ENCODE measurements at places on chromosomes 4 and X.

GRCh38 chrX:103250977-103251376 is 4.0 kb downstream of the TCEAL8 start:
- DNase-seq, result no peak

GRCh38 chr4:7787681-7788141 is 151.9 kb downstream of the AFAP1 start:
- DNase-seq, result no peak

DNA sequence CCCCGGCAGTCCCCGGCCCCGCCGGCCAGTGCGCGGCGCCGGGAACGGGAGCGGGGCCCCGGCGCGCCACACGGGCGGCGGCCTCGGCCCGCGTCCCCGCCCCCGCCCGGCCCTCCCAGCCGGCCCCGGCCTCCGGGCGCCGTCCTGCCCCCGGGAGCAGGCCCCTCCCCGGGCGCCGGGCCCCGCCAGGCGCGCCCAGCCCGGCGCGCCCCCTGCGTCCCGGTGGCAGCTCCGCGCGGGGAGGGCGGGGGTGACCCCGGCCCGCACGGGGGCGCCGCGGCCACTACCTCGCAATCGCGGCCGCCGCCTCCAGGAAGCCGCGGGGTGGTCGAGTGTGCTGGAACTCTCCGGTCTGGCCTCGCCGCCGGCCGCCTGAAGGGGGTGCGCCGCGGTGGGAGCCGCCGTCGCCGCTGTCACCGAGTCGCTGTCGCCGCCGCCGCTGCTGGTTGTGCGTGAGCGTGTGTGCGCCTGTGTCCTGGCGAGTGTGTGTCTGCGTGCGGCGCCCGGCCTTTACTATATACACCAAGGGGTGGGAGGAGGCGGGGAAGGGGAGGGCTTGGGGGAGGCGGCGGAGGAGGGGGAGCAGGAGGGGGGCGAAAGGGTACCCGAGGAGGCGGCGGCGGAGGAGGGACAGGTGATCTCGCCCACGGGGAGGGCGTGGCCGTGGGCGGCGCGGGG is at the start of gene RAI2:
TSS of gene RAI2 (minus strand) at position 488 of the 678 bp plus-strand sequence. CDS start 59,288 bp downstream, outside the sequence.
- DNase-seq, result no peak

GRCh38 chrX:132442691-132443090 is 46.1 kb downstream of the MBNL3 start:
- DNase-seq, result no peak

GRCh38 chr4:6378493-6379445 is 93.6 kb downstream of the PPP2R2C start:
- DNase-seq, result no peak

DNA sequence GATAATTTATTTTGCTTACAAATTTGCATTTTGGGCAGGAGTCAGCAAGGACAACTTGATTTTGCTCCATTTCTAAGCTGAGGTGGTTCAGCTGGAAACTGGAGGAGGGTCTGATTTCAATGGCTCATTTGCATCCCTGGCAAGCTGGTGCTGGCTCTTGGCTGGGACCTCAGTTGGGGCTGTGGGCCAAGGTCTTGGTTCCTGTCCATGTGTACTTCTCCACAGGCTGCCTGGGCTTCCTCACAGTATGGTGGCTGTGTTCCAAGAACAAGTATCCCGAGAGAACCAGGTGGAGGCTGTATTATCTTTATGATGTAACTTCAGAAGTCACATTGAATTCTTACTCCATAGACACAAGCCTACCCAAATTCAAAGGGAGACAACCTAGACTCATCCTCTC is 77.0 kb upstream of the STX18 start:
- DNase-seq, result no peak

DNA sequence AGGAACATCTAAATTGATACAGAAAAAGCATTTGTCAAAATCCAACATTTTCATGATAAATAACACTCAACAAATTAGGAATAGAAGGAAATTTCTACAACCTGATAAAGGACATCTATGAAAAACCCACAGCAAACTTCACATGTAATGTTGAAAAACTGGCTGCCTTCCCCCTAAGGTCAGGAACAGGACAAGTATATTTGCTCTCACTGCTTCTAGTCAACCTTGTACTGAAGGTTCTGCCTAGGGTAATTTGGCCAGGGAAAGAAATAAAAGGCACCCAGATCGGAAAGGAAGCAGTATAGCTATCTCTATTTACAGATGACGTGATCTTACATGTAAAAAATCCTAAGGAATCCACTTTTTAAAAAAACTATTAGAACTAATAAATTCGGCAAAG is 97.1 kb upstream of the USP9X start:
- no peak for DNase-seq

DNA sequence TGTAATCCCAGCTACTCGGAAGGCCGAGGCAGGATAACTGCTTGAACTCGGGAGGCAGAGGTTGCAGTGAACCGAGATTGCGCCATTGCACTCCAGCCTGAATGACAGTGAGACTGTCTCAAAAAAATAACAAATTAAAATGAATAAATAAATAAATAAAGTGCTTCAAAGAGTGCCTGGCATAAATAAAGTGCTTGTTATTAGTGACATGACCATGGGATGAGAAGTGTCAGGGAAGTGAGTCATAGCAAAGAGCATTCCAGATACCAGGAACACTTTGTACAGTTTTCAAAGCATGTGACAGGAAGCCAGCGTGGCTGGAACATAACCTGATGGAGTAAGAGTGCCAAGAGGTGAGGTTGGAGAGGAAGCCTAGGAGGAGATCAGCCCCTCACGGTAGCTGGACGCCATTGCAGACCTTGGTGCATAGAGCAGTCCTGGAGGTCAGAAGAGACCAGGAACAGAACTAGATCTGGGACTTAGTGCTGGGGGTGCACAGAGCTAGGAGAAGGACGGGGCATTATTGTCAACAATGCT is 6.0 kb upstream of the WDR13 start:
- DNase-seq, result peak; percentile 49

- no peak for DNase-seq
Observed at GRCh38 chr4:141155586-141155985, 22.3 kb upstream of the RNF150 start.

- no peak for DNase-seq
Observed at GRCh38 chr4:79431839-79432238, 23.8 kb upstream of the GK2 start.

DNA sequence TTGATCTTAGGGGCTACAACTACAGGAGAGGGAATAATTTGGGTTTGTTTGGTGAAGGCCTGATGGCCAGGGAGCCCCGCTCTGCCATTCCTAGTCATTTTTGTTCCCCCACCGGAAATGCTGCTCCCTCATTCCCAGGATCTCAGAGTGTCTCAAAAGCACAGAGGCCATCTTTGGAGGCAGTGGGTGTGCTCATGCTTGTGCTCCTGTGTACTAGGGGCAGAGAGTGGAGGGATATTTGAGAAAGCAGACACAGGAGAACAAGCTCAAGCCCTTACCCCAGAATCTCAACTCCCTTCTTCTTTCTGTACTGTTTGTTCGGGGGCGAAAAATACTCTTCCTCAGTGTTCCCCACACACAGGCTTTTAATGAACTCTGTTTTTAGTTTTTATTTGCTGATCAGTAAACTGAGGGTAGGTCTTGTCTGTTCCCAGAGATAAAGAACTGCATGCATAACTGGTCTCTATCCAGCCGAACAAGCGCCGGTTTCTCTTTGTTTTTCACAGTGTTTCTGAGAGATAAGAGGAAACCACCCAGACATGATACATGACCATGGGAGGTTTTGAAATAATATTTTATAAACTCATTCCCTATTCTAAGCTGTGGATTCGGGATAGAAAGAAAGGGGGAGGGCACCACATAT is 32.9 kb upstream of the XK start:
- DNase-seq, result no peak

GRCh38 chr4:138512756-138513155 is 270.6 kb upstream of the SLC7A11 start:
- no peak for DNase-seq

- peak; percentile 31 for DNase-seq
Observed at GRCh38 chr4:44558031-44558605, 93.3 kb downstream of the YIPF7 start.

DNA sequence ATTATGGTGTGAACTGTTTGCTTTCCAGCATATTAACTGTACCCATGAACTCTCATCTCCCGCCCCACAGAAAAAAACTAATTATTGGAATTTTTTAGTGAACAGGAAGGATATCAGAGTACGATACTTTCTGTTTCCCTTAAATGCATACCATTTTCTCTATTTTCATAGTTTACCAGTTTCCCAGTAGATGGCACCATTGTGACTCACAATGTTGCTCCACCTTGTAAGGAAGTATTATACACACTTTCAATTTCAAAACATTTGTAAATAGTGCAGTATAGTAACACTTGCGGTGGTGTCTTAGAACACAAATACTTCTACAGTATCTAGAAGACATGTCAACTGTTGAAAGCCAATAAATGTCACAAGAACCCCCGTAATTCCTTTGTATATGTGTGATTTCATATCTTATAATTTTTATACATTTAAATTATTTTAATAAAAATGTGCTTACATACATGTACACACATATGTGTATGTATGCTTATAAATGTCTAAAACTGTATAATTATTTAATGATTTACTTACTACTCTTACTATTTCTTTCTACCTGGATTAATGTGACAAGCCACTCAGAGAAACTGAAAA is 167.3 kb downstream of the SLIT2 start:
- peak; percentile 43 for DNase-seq

GRCh38 chr4:186628058-186628711 is 72.8 kb upstream of the MTNR1A start:
- DNase-seq, result no peak

GRCh38 chr4:76982638-76983584 is 33.4 kb downstream of the SEPTIN11 start:
- DNase-seq, result no peak

- no peak for DNase-seq
Observed at GRCh38 chr4:187046471-187046870, 322.8 kb upstream of the FAT1 start.

- no peak for DNase-seq
Observed at GRCh38 chrX:76850851-76851250, 423.3 kb downstream of the MAGEE1 start.

GRCh38 chr4:185774845-185775680 is 36.9 kb downstream of the SORBS2 start:
- DNase-seq, result peak; percentile 29

DNA sequence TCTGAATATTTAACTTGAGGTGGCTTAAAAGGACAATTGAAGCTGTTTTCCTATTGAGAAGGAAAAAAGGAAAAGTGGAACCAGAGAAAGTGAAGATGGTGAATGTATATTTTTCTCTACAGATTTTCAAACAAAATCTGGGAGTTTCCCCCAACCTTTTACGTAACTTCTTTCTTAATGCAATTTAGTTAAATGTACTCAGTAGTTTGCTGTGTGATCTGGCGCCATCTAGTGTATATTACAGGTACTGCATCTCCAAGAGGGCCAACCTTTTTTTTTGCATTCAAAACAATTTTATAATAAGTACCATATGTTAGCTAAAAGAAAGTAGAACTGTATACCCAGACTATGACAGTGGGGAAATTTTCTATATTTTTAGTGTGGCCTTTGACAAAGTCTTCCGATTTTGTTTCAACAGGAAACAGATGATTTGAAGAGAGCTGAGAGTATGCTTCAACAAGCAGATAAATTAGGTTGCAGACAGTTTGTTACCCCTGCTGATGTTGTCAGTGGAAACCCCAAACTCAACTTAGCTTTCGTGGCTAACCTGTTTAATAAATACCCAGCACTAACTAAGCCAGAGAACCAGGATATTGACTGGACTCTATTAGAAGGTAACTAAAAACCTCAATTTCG is 82.0 kb downstream of the PLS3 start:
- DNase-seq, result peak; percentile 53

- DNase-seq, result no peak
Observed at GRCh38 chrX:117510453-117510852, 606.2 kb downstream of the KLHL13 start.

DNA sequence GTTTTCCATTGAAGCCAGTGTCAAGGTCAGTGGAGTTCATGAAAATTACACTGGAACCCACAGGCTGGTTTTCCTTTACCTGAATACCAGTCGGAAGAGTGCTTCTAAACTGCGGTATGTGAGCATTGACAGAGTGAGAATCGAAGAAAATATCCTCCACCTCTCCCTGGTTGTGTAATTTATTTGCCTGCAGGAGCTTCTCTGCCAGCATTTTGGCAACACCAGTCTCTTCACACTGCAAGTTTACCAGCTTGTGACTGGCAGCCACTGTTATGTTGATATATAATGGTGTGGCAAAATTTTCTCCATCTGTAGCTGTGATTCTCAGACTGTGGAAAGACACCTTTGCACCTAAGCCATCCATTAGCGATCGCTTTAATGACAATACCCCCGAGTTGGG is 16.1 kb downstream of the FAT1 start:
- no peak for DNase-seq

DNA sequence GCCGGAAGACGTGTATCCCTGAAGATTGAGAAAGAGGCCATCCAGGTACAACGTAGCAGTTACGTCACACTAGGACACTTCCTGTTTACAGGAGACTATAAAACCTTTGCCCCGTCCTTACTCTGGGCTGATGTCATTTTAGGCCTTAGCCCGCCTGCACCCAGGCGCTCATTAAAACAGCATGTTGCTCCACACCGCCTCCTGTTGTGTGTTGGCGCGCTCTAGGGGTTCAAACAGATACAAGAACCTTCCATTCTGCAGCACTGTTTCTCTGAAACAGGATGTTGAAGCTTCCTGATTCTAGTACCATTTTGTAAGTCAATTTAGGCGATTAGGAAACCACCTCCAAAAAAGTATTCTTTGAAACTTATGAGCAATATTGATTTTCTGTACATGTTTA is 722.1 kb downstream of the PCDH7 start:
- no peak for DNase-seq

DNA sequence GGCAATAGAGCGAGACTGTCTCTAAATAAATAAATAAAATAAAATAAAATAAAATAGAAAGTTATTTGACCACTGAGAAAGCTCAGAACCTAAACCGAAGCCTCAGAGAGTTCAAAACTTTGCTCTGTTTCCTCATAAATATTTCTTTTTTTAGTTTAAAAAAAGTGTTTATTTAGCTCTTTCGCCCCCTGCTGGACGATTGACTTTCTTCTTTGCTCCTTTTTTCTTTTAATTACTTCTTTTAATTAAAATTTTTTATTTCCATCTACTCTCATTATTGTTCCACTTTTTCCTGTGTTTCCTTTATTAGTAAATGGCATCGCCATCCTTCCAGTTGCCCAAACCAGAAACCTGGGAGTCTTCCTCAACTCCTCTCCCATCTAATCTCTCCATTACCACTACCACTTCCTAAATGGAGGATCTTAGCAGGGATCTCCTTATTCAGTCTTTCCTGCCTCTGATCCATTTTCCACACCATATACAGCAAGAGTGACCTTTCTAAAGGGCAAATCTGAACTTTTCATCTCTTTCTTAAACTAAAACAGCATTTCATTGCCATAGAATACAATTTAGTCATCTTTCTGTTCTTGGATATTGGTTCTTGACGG is 728 bp upstream of the IL13RA2 start:
- DNase-seq, result no peak

GRCh38 chrX:152641256-152641875 is 3.7 kb downstream of the GABRQ start:
- DNase-seq, result no peak

- no peak for DNase-seq
Observed at GRCh38 chr4:165294907-165295306, 32.6 kb upstream of the MSMO1 start.

All from HS-5 (cell line).